ENCODE measurements at places on chromosomes 12 and 14. TPM values are rescaled to one million over a fixed set of nuclear protein-coding genes. Genes with fewer than 3 reads are reported as not detected.

Gene PAH
- total RNA-seq, result not detected

Gene GLS2
- 2.2 TPM for total RNA-seq

Gene ACOT6
- total RNA-seq, result not detected

Gene ZC2HC1C
- 0.30 TPM for total RNA-seq

Gene C12orf54
- total RNA-seq, result not detected

Gene ABCC9
- total RNA-seq, result not detected

Gene CCNB1IP1
- total RNA-seq, result 27.4 TPM

Gene GPR84
- total RNA-seq, result 0.53 TPM

Gene ENDOU
- total RNA-seq, result not detected

Gene FOXJ2
- total RNA-seq, result 38.5 TPM

Gene ST8SIA1
- 5.7 TPM for total RNA-seq

Gene SLC38A1
- total RNA-seq, result 346 TPM

Gene KRT6A
- total RNA-seq, result not detected

Gene DDIT3
- total RNA-seq, result 145 TPM

Gene CPNE8
- 2.7 TPM for total RNA-seq

Gene TTC9
- total RNA-seq, result 7.0 TPM

Gene NEK9
- 54.1 TPM for total RNA-seq

Gene TRPV4
- total RNA-seq, result not detected
